NCI-H1436 (cell line): ENCODE measurements at places on chromosomes 13 and 19.

DNA sequence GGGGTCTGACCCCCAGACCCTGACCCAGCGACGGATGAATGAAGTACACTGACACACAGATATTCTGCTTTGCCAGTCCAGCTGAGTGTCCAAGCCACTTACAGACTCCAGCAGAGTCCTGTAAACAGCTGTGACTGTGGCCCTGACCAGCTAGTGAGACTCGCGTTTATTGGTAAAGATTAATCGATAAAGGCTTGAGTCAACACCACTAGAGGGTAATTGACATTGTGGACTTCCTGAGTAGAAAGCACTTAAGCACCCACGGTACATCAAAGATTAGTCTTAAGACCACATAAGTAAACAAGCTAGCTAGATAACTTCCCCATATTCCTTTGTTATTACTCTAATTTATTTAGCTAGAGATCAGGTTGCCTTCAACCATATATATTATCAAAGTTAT, 146.0 kb downstream of the OXGR1 start:
- no peak for DNase-seq

DNA sequence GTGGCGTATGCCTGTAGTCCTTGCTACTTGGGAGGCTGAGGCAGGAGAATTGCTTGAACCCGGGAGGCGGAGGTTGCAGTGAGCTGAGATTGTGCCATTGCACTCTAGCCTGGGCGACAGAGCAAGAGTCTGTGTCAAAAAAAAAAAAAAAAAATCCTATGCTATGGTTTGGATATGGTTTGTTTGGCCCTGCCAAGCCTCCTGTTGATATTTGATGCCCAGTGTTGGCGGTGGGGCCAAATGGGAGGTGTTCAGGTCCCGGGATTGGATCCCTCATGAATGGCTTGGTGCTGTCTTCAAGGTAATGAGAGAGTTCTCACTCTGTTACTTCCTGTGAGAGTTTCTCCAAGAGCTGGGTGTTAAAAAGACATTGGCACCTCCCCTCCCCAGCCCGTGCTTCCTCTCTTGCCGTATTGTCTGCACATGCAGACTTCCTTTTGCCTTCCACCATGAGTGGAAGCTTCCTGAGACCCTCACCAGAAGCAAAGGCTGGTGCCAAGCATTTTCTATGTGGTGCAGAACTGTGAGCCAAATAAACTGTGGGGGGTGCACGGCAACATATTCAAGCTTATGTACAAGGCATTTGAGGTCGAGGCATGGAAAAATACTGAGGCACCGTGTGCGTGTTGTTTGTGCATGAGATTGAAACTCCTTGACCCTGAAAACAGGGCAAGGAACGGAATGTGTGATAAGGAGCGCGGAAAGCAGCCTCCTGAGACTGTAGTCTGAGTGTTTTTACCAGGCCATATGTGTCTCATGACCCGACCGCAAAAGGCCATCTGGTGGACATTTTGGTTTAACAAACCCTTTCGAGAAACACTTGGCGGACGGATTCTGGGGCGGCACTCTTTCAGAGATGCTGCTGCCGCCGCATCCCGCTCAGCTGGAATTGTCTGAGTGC, 7.3 kb downstream of the SIGLEC9 start:
- DNase-seq = no peak

- DNase-seq = peak; percentile 28
These were observed 1.0 kb downstream of the SMIM24 start for GRCh38 chr19:3479177-3479833.

GRCh38 chr13:24670174-24670573, 10.0 kb upstream of the ATP12A start:
- no peak for DNase-seq

- no peak for DNase-seq
These were observed 39.2 kb downstream of the GPC6 start for GRCh38 chr13:93265800-93266199.
